Fibroblast of lung (primary cell): ENCODE measurements at places on chromosomes 12 and 14. TPM values are rescaled to one million over a fixed set of nuclear protein-coding genes. Genes with fewer than 3 reads are reported as not detected.

- DNase-seq: no peak
These were observed 1321.2 kb upstream of the SEL1L start for GRCh38 chr14:82854901-82855300.

Gene MMP17
- 10.8 and 13.5 TPM in 2 replicates for total RNA-seq

DNA sequence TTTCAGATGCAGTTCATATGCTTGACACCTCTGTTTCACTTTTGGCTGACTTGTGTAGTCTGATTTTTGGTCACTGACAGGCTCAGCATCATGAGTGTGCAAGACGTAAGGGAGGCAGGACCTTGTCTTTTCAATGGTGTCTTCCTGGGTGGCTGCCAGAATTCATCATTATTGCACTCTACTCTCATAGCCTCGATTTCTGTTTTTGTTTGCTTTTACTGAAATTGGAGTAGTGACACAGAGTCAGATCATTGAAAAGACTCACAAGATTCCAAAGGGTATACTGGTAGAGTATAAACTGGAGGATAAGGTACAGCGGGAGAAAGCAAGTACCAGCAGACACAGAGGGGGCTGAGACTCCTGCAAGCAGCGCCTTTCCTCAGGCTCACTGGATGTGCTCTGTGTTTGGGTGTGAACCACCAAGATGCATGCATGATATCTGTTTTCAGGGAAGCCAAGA is 126.3 kb upstream of the FGD4 start:
- peak; percentile 56 for DNase-seq

GRCh38 chr14:73660511-73660910 is 15.7 kb downstream of the DNAL1 start:
- no peak for DNase-seq

Gene ARHGDIB
- 5.9 and 8.3 TPM in 2 replicates for total RNA-seq

GRCh38 chr14:73755434-73756014 is 41.3 kb upstream of the PNMA1 start:
- DNase-seq: no peak

Gene CMA1
- total RNA-seq: not detected in 2 replicates

Gene FGD4
- 2.3 and 7.6 TPM in 2 replicates for total RNA-seq

Gene DBX2
- total RNA-seq: not detected in 2 replicates

- DNase-seq: no peak
These were observed 156.2 kb downstream of the KIF26A start for GRCh38 chr14:104294628-104294982.

DNA sequence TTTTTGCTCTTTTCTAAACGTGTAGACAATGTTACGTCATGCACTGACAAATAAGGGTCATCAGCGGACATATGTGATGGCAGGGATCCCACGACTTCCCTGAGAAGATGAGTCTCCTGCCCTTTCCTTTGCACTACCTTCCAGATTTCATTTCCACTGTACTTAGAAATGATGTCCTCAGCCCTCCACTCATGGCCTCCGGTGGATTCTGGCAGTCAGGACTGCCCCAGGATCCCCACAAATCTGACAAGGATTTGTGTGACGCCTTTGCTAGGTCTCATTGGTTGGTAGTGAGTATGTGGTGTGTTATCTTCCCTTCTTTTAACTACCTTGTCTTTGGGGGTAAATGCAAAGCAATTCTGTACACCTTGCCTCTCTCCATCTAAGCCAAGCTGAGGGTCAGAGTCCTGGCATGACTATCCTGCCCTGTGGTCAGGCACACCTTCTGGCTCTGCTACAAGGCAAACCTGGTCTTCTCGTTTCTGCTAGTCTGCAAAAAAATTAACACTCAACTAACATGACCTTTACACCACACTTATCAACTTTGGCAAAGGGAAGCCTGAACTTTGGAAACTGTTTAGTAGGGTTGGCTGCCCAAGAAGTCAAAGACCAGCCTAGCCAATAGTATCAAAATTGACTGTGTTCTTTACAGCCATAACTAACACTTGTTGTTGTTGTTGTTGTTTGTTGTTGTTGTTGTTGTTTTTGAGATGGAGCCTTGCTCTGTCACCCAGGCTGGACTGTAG is 17.3 kb upstream of the DHRS4 start:
- no peak for DNase-seq

DNA sequence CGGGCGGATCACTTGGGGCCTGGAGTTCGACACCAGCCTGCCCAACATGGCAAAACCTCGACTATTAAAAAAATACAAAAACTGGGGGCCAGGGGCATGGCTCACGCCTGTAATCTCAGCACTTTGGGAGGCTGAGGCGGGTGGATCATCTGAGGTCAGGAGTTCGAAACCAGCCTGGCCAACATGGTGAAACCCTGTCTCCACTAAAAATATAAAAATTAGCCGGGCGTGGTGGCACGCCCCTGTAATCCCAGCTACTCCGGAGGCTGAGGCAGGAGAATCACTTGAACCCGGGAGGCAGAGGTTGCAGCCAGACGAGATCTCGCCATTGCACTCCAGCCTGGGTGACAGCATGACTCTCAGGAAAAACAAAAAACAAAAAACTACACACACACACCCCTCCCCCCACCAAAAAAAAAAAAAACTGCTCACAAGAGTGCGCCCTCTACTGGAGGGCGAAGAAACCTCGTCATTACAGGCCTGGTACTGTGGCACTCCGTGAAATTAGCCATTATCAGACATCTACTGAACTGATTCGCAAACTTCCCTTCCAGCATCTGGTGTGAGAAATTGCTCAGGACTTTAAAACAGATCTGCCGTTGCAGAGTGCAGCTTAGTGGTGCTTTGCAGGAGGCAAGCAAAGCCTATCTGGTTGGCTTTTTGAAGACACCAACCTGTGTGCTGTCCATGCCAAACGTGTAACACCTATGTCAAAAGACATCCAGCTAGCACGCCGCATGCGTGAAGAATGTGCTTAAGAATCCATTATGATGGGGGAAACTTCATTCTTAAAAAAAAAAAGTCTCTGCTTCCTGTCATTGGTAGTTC is 7.7 kb downstream of the PPP1R3E start:
- DNase-seq: peak; percentile 24

GRCh38 chr12:91746976-91747375 is 398.7 kb downstream of the BTG1 start:
- DNase-seq: no peak

- no peak for DNase-seq
These were observed 179.3 kb downstream of the PCNX1 start for GRCh38 chr14:71086567-71086966.

DNA sequence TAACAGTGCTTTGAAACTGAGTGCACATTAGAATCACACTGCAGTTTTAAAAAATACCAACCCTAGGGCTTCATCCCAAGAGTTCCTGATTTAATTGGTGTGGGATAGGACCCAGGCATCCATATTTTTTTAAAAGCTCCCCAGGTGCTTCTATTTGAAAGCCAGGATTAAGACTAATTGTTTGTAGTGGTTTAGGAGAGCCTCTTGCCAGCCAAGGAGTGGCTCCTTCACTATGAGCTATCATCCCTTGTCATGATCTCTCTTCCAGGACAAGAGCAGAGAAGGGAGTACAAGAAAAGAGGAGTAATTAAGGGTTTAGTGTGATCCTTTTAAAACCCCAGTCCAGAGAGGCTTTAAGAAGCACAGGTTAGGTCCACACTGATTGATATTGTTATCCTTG is 178.0 kb downstream of the CAND1 start:
- DNase-seq: no peak

Gene CD27
- total RNA-seq: 0.17 TPM in 1 of 2 replicates, not detected in the other

DNA sequence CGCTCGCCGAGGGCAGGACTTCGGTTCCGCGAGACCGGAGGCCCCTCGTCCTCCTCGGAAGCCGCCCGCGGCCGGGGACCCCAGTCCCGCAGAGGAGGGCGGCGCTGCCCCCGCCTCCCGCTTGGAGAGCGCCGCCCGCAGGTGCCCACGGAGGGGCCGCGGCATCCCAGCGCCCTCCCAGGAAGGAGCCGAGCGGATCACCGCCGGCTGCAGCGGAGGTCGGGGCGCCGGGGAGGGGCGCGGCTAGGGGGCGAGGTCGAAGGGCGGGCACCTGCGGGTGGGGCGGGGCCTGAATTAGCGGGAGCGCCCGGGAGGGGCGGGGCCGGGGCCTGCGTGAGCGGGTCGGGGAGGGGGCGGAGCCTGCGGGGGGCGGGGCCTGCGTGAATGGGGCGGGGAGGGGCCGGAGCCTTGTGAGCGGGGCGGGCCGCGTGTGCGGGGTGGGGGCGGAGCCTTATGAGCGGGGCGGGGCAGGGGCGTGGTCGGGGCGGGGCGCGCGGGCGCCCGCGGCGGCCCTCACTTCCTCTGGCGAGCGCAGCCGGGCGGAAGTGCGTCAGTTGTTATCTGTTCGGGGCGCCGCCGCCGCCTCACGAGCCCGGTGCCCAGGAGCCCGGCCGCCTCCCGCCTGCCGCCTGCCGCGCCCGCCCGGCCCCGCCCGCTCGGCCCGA is at the start of gene FBRSL1:
TSS of gene FBRSL1 (plus strand) at position 550 of the 665 bp plus-strand sequence.
- DNase-seq: peak; percentile 73

Gene ZBTB42
- total RNA-seq: 2.3 and 2.8 TPM in 2 replicates

- DNase-seq: no peak
These were observed 759.9 kb upstream of the FLRT2 start for GRCh38 chr14:84770030-84770429.

Gene PLEKHA5
- 29.8 and 50.4 TPM in 2 replicates for total RNA-seq

Gene MAP3K9
- under 0.01 and 0.17 TPM in 2 replicates for total RNA-seq
